NT2/D1 (cell line): ENCODE measurements at places on chromosomes 7 and 10.

GRCh38 chr10:84822931-84823630 is 494.7 kb downstream of the CCSER2 start:
- DNase-seq: no peak

GRCh38 chr7:56493196-56493595 is 377.0 kb upstream of the NUPR2 start:
- DNase-seq: no peak

- DNase-seq: no peak
Measured at GRCh38 chr7:28733035-28733434, 225.1 kb downstream of the TRIL start.

- no peak for DNase-seq
Measured at GRCh38 chr10:117322260-117322659, 53.0 kb downstream of the PDZD8 start.

- peak; percentile 39 for DNase-seq
Measured at GRCh38 chr10:84537447-84537931, 209.1 kb downstream of the CCSER2 start.

GRCh38 chr7:111393011-111393754 is 169.1 kb downstream of the IMMP2L start:
- no peak for DNase-seq
